Ascending aorta (tissue), 2 donors: ENCODE measurements at places on chromosomes 6 and 20.

DNA sequence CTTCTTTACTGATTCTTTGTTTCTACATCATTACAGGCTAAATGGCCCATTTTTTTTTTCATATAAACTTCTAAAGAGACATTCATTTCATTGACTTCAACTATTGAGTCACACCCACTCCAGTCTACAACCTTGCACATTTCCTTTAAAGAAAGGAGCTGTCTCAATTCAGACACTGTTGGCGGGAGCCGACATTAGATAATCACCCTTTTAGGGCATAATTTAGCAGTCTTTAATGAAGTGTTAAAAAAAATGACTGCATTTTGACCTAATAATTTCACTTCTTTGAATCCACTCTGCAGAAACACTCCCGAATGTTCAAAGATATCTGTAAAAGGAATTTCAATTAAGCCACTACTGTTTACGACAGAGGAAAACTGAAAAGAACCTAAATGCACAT lies 1.5 kb downstream of the EPM2A start:
- no peak for DNase-seq

DNA sequence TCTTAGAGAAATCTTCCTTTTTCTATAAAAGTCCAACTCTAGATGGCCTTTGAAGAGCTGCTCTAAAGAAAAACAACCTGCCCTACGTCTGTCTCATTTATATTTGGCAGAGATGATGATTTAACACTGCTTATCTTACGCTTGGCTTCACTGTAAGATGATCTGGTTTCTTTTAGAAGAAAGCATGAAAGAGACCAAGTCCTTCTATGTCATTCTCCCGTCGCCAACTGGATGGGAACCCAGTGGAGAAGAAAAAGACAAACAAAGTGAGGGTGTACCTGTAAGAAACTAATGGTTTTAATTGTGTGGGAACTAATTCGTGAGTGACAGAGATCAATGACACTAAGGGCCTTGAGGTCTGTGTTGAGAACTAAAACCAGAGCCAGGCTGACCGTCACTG lies 92.8 kb downstream of the MBOAT1 start:
- DNase-seq: no peak

- no peak for DNase-seq
Measured at GRCh38 chr20:57468523-57469417, 56.2 kb downstream of the CTCFL start.

GRCh38 chr6:163146036-163146435 lies 268.5 kb upstream of the QKI start:
- DNase-seq: no peak

DNA sequence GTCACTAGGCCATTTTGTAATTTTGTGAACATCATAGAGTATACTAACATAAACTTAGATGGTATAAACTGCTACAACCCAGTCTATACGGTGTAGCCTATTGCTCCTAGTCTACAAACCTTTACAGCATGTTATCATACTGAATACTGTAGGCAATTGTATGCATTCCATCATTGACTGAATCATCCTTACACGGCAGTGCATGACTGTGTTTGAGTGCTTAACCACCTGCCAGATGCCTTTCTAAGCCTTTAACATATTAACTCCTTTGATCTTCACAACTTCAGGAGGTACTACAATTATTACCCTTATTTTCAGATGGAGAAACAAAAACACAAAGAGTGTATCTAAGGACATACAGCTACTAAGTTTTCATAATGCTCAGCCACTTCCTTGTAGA lies 14.0 kb downstream of the DPPA5 start:
- no peak for DNase-seq

- no peak for DNase-seq
Measured at GRCh38 chr6:153817173-153817572, 221.9 kb upstream of the OPRM1 start.

- DNase-seq: no peak
Measured at GRCh38 chr20:14963262-14963663, 625.9 kb upstream of the FLRT3 start.

DNA sequence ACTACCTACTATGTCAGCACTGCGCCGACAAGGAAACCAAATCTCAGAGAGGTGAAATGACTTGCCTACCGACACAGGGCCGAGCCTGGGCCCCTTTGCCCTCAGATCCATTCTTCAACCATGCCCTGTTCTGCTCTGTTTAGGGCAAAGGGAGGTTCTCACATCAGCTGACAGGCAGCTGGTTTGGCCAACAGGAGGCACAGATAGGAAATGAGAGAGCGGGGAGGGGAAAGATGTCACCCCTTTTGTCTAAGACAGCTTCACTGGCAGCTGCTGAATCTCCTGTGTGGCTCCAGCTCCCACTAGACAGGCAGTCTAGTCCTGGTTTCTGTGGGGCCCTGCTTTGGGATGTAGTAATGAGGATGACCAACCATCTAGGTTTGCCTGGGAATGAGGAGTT lies 158.7 kb downstream of the TMEM200A start:
- no peak for DNase-seq

- no peak for DNase-seq
Measured at GRCh38 chr6:22476811-22477390, 92.5 kb upstream of the HDGFL1 start.

DNA sequence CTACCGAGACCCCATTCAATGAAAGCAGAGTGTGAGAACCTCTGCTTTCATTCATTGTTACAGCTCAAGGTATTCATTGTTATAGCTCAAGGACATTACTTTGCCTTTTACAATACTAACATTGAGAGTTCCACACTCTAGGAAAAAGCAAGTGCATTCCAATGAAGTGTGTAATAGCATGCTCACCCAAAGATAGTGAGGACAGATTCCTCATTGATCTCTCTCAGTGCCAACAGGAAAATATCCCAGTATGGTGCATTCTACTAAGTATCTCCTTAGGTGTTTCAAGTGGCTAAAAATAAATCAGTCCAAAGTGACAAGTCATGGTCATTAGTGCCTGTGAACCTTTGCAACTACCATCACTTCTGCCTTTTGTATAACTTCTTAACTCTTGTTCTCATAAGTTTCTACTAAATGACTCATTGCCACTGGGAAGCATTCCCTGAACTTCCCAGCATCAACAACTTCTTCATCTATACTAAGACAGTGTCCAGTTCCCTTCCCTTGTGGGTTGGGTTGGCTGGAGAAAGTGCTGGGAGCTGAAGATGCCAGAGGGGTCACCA lies 140.7 kb upstream of the STXBP5 start:
- no peak for DNase-seq

GRCh38 chr6:128465368-128466343 lies 54.7 kb downstream of the PTPRK start:
- DNase-seq: no peak

- no peak for DNase-seq
Measured at GRCh38 chr6:2385471-2385983, 140.1 kb upstream of the GMDS start.

- no peak for DNase-seq
Measured at GRCh38 chr6:2102316-2102883, 143.0 kb downstream of the GMDS start.

DNA sequence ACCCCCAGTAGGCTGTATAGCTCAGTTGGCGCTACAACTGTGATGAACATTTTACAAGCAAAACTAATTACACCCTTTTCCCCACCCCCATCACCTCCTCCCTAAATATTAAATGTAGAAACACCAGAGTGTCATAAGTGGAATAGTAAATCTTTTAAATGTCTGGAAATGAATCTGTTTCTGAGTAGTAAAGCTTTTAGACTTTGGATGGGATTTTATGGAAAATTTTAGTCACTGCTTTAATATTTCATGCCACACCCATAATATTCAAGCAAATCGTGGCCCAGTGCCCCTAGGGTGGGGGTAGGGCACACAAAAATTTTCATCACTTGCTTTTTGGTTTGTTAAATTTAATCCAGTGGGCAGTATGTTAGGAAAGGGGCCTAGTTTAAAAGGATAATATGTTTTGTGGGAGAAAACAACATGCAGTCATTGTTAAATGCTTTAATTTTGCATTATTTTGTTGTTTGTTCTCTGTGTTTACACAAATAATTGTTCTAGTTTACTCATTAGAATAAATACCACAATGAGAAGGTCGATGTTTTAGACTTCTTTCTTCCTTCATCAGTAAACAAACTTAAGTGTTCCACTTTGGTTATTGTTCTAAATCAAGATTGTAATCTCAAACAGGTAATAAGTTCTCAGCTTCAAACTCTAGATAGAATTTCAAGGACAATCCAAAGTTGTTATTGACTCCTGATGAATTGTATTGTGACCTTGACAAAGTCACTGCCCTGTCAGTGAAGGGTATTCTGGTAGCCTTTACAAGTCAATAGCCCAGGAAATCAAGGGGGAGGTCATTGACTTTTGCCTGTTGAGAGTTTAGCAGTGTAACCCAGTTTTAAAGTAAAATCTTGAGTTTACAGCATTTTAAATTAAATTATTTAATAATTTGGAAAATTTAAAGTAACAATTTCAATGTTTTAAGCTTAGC lies 79.2 kb downstream of the CBFA2T2 start:
- no peak for DNase-seq

DNA sequence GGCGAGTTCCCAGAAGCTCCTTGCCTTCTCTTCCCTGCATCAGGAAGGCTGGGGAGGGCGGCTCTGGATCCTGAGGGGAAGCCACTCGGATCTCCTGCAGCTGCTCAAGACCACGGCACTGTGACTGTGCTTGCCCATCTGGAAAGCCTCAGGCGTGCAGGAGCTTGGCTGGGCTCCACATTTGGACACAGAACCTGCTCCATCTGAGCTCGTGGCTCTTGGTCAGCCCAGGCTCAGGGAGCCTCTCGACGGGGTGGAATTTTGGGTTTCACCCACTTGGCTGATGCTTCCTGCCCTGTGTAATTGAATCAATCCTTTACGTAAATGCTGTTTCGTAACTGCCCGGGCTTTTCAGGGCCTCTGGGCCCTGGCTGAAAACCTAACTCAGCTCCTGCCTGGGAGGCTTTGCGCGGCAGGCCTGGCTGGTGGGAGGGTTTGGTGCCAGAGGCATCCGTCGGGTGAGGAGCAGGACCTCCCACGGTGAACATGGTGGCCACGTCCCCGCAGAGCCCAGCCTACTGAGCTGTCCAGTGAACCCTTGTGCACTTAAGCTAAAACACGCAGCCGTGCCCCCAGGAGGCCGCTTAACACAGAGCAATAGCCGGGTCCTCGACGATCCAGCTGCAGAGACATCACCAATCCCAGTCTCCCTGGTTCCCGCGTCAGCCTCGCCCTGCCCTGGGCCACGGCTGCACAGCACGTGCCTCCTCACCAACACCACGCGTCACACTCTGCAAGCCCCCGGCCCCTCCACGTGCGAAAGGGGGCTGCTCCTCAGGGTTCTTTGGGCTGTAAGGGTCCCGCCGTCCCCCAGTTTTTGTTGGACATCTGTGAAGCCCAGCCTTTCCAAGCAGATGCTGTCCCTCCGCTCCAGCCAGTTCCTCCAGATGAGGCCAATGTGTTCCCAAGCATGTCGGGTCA lies 241.0 kb downstream of the DLL1 start:
- DNase-seq: peak; percentile 19

- DNase-seq: no peak
Measured at GRCh38 chr6:129609635-129610034, 100.3 kb downstream of the ARHGAP18 start.

DNA sequence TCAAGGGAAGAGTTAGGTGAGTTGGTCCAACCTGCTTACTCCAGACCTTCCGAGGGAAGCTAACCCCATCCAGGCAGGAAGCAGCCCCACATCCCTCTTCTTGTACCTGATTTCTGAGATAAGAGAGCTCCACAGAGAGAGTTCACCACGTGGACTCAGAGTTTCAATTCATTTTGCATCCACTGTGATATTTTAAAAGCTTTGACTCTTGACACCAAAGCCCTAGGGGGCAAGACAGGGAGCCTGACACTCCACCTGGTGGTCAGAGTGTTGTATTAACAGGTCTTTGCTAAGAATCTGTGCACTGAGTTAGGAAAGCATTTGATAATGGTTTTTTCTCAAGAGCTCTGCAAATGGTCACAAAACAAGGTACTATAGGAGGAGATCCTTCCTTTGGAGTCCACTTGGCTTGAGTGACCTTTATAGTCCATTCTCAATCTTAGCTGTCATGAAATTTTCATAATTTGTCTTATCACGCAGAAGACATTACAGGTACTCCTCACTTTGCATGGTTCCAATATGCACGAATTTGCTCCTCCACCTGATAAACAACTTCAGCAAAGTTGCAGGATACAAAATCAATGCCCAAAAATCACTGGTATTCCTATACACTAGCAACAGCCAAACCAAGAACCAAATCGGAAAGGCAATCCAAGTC lies 56.2 kb upstream of the RIPOR2 start:
- DNase-seq: no peak

- no peak for DNase-seq
Measured at GRCh38 chr20:20334489-20334888, 33.4 kb upstream of the INSM1 start.

- DNase-seq: peak; percentile 55
Measured at GRCh38 chr6:107108201-107108890, 7.0 kb downstream of the BEND3 start.

DNA sequence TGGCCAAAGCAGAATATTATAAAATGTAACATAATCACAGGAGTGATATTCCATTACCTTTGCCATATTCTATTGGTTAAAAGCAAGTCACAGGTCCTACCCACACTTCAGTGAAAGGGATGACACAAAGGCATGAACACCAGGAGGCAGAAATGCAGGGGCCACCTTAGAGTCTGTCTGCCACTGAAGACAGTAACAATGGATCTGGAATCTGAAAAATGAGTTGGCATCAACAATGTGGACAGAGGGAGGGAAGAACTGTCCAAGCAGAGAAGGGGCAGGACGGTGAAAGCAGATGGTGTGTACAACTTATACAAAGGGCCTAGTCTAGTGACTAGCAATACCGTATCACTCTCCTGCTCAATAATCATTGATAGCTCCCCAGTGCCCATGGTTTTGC lies 6.6 kb upstream of the LPIN3 start:
- no peak for DNase-seq

- DNase-seq: no peak
Measured at GRCh38 chr6:170439366-170440361, 113.4 kb downstream of the PSMB1 start.

GRCh38 chr6:10194816-10195672 lies 219.8 kb downstream of the TFAP2A start:
- DNase-seq: no peak

DNA sequence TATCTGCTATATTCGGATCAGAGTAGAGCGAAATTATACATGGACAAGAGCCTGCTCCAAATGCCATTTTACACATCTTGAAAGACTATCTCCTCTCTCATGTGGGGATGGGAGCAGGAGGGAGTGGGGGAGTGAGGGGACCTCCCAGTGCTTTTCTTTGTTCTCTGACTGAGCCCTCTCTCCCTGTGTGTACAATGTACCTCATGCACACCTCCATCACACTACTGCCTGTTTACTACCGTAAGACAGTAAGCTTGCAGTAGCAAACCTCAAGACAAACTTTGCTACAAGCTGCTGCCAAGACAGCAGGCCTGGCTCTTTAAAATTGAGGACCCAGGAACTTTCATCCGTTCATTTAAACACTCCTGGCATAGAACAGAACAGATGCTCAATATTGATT lies 7.2 kb downstream of the NHSL1 start:
- DNase-seq: no peak
